Thoracic aorta (tissue), 2 donors: ENCODE measurements at places on chromosomes 12 and 14.

DNA sequence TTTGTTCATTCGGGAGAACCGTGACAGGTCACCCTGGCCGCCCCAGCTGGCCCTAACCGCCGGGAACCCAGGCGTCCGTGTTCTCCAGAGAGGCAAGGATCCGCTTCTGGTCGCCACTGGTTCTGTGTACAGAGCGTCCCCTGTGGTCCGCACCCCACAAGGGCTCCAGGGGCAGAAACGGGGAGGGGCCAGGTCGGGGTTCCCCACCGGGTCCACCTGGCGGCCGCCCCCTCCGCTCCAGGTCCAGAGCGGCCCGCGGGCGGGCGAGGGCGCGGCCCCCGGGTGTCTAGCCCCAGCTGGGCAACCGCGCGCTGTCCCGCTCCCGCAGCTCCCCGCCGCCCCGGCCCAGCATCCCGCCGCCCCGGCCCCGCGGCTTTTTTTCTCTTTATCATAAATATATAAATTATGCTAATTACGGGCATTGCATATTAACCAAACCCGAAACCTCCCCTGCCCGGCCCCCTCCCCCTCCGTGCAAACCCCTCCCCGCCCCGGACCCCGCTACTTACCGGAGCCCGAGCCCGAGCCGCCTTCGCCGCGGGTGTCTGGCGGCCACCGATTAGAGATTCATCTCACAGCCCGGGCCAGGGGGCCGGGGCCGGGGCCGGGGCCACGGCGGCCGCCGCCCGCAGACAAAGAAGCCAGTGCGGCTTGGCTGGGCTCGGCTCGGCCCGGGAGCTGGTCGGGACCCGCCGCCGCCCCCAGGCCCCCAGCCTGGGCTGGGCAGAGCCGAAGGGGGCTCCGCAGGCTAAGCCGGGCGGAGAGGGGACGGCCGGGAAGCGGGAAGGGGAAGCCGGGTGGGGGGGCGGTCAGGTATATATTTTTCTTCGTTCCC is 512 bp downstream of the POU6F1 start:
- peak overlapping the region; percentile 97 for H3K4me3 ChIP-seq
- DNase-seq = no peak
- peaks cover 24% of the 10 kb centered on the region for H3K4me1 ChIP-seq
- no peaks in the 10 kb centered on the region for H3K27me3 ChIP-seq
- H3K27ac ChIP-seq = peak overlapping the region; percentile 99
- H3K36me3 ChIP-seq = no peaks in the 10 kb centered on the region

GRCh38 chr12:27826076-27826475 is 46.0 kb upstream of the MANSC4 start:
- no peak for DNase-seq
- no peaks in the 10 kb centered on the region for H3K4me1 ChIP-seq
- no peaks in the 10 kb centered on the region for H3K36me3 ChIP-seq
- no peak overlapping the region for H3K4me3 ChIP-seq
- H3K27me3 ChIP-seq = no peaks in the 10 kb centered on the region
- no peak overlapping the region for H3K27ac ChIP-seq

DNA sequence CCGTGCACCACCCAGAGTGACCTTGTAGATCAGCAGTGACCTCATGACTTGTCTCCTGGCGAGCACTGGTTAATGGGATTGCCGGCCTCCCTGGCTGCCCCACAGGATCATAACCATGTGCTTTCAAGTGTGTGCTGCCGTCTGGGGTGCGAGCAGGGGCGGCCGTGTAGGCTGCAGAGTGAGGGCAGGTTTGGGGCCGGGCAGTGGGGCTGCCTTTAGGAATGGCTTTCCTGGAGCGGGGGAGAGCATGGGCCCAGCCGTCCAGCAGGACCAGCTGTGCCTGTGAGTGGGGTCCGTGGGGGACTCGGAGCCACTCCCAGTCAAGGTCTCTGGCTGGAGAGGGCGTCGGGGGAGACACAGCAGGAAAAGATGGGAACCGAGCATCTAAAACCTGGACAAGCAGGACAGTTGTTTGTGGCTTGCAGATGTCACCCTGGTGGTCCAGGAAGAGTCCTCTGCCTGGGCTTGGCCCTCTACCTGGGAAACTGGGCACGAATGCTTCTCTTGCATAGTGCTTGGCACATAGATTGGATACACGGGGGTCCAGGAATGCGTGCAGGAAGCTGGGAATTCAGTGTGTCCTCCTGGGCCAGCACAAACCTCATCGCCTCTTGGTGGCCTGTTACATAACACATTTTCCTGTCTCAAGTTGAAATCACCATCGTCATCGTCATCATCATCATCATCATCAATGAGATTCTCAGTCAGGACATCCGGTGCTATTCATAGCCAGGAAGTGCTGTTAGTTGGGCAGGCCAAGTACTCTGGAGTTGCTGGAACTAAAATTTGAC is 96.0 kb downstream of the ADGRD1 start:
- H3K4me1 ChIP-seq = no peaks in the 10 kb centered on the region
- no peak overlapping the region for H3K27ac ChIP-seq
- H3K36me3 ChIP-seq = no peaks in the 10 kb centered on the region
- H3K27me3 ChIP-seq = no peaks in the 10 kb centered on the region
- no peak overlapping the region for H3K4me3 ChIP-seq

GRCh38 chr14:76063327-76063726 is 77.8 kb downstream of the IFT43 start:
- H3K27me3 ChIP-seq = no peaks in the 10 kb centered on the region
- no peaks in the 10 kb centered on the region for H3K4me1 ChIP-seq
- no peak overlapping the region for H3K27ac ChIP-seq
- no peak overlapping the region for H3K4me3 ChIP-seq
- peaks cover 3% of the 10 kb centered on the region for H3K36me3 ChIP-seq
- no peak for DNase-seq

- no peak overlapping the region for H3K4me3 ChIP-seq
- no peaks in the 10 kb centered on the region for H3K27me3 ChIP-seq
- H3K4me1 ChIP-seq = peaks cover 9% of the 10 kb centered on the region
- no peak for DNase-seq
Observed at GRCh38 chr12:104975587-104976343, 10.4 kb upstream of the NOPCHAP1 start.

DNA sequence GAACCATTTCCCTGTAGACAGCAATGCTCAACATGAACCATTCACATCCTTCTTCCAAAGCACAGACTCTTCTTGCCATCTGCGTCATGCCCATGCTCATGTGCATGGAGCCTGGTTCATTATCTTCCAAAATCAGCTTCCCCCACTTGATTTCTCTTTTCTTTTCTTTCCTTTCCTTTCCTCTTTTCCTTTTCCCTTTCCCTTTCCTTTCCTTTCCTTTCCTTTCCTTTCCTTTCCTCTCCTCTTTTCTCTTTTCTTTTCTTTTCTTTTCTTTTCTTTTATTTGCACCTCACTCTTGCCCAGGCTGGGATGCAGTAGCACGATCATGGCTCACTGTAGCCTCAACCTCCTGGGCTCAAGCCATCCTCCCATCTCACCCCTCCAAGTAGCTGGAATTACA is 37.5 kb downstream of the WIF1 start:
- no peaks in the 10 kb centered on the region for H3K27me3 ChIP-seq
- no peak overlapping the region for H3K4me3 ChIP-seq
- H3K27ac ChIP-seq = no peak overlapping the region
- DNase-seq = no peak

DNA sequence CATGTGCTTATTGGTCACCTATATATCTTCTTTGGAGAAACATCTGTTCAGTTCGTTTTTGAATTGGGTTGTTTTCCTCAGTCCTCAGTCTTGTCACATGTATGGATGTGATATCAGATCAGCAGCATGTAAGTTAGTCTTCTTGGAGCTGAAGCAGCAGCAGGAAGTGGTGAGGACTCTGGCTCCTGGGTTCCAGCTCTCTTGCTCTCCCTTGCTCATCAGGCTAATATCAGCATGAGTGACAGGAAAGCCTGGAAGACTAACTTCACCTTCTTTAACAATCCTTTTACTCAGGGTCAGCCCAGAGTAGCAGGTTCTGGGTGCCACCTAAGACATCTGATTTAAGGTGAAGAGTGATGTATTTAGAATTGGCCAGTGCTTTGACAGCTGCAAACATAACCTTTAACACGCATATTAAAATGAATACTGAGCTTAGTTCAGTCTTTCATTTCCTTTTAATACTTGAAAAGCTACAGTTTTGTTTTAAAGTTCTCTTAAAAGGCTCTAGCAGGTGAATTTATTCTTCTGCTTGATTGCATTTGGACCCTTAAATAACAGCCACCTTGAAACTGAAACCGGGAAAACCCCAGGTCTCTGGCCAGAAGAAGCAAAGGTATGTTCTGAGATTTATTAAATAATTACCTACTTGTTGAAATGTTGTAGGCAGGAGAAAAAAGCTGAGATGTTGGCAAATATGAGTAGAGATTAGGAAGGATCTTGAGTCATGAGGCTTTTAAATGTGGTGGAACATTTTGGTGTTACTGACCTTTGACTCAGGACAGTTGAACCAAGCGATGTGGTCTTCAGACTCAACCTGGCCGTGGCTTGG is 54.3 kb downstream of the DRAM1 start:
- no peaks in the 10 kb centered on the region for H3K4me1 ChIP-seq
- H3K36me3 ChIP-seq = no peaks in the 10 kb centered on the region
- no peaks in the 10 kb centered on the region for H3K27me3 ChIP-seq
- no peak overlapping the region for H3K27ac ChIP-seq
- no peak for DNase-seq
